ENCODE measurements at places on chromosomes 1 and 21.
A peak's percentile ranks its signal among the peaks of the same experiment; 100 is the strongest.

- DNase-seq: no peak
Observed at GRCh38 chr1:11406845-11407244, 72.1 kb upstream of the DISP3 start.

DNA sequence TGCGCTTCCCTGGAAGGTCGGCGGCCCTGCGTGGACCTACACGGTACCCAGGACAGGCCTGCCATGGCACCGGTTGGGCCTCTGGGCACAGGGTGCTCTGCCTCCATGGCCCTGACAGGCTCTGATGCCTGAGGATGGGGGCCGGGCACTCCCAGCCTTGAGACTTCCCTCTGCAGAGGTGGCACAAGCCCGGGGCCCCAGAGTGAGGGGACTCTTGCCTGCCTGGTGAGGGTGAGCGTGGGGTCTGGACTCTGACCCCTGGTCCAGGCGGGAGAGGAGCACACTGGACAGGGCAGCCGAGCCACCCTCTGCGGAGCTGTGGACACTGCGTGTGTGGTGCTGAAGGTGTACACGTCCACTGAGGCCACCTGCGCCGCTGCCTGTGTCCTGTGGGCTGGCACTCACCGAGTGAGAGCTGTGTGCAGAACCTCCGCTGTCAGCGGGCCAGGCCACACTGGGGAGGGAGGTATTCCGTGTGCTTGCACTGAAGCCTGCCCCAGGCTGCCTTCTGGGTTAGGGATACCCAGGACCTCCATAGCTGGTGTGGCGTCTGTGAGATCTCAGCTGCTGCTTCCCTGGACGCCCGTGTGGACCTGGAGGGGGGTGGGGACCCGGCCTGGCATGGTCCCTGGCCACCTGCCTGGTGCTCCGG lies 10.4 kb downstream of the SKI start:
- DNase-seq: no peak

- no peak for DNase-seq
Observed at GRCh38 chr1:198259333-198260074, 102.7 kb downstream of the NEK7 start.

DNA sequence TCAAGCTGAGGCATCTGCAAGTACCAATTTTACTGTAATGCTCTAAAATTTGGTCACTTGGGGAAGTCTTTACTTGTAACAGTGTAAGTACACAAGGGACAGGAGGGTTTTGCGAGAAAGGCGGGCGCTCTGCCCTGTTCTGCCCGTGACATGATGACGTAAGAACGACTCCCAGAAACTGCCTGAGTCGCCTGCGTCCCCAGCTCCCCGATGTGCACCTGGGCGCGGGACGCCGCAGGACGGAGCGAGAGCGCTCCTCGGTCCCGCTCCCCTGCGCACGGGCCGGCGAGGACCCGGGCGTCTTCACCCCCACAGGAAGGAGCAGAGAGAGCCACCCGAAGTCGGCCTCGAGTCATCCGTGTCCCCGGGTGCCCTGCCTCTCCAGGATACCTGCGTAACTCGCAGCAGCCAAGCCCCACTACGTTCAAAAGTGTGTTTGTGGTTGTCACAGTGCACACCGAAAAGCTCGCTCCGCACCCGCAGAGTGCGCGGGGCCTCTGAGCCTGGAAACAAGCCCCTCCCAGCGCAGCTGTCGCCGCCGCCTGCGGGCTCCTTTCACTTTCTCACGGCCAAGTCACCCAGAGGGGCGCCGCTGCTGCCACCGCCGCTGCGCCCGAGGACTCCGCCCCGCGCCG lies 3.3 kb upstream of the ZBTB18 start:
- DNase-seq: no peak

GRCh38 chr1:7278045-7278444 lies 492.8 kb downstream of the CAMTA1 start:
- no peak for DNase-seq

DNA sequence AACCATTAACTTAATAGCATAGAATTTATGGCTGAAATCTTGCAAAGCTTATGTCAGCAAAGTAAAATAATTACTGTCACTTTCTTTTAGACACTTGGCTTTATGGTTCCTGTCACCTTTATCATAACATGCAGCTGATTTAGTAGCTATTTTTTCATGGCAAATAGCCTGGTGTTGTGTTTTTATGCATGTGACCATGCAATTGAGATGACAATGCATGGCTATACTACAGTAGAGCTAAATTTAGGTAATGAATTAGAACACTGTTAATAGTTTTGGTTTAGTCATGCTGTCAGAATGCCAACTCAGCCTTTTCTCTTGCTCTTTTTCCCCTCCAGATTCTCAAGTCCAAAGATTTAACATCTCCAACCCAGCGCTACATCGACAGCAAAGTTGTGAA lies 88.6 kb downstream of the TGFB2 start:
- DNase-seq: no peak

DNA sequence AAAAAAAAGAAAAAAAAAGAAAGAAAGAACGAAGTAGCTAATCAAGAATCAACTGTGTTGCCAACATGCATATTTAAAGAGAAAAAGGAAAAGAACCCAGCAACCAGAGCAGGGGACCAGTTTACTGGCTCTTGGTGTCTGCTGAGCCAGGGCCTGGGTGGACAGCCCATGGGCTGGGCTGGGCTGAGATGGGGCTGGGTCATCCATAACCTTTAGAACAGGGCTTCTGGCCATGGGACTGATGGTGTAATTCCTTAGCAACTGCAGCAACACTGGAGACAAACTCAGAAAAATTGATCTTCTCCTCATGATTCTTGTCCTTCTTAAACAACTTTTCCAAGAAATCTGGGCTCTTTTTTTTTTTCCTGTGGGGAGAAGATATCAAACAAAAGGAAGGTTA lies 10.5 kb downstream of the S100A7A start:
- no peak for DNase-seq

- no peak for DNase-seq
Observed at GRCh38 chr21:39610703-39611102, 2.0 kb upstream of the B3GALT5 start.

DNA sequence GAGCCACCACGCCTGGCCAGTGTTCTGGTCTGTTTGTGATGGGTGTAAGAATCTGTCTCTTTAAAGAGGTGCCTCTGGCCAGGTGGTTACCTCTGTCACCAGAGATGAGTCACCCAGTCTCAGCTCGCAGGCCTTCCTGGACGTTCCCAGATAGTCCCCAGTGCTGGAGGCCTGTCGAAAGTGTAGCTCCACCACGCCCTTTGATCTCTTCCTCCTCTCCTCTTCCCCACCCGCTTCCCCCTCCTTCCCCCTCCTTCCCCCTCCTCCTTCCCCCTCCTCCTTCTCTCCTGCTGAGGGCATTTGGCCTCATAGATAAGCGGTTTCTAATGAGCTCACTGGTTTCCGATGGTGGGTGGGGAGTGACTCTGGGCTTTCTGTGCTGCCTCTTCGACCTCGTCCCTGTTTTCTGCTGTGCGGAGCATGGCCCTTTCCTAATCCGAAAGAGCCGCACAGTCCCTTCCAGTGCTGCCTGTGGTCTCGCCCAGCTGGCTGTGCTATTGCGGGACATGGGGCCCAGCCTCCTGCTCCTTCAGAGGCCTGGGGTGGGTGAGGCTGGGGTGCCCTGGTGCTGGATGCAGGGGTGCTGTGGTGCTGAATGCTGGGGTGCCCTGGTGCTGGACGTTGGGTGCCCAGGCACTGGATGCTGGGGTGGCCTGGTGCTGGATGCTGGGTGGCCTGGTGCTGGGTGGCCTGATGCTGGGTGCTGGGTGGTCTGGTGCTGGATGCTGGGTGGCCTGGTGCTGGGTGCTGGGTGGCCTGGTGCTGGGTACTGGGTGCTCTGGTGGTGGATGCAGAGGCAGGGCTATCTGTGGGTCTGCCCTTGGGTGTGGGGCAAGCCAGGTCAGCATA lies 19.2 kb downstream of the AGPAT3 start:
- DNase-seq: no peak

DNA sequence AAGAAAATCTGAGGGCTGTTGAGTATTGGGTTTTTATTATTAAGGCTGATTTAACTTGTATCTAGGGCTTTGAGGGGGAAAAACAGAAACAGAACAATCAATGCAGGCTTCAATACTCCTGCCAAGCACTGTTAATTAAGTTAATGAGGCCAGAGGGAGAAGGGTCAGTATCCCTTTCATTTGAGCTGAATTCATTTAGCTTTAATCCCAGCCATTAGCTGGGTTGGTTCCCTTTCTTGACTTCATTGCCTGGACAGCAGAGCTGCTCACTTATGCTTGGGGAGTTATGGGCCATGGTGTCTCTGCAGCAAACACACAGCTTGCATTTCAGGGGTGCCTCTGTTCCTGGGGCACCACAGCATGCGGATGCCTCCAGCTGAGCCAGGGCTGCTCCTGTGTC lies 16.3 kb downstream of the TLR5 start:
- no peak for DNase-seq

GRCh38 chr1:90579212-90579802 lies 137.8 kb downstream of the BARHL2 start:
- DNase-seq: no peak

- DNase-seq: no peak
Observed at GRCh38 chr1:69952676-69953075, 252.7 kb downstream of the LRRC40 start.

- no peak for DNase-seq
Observed at GRCh38 chr1:99146129-99146848, 118.0 kb upstream of the PLPPR4 start.

GRCh38 chr1:155334962-155335361 lies 14.3 kb downstream of the RUSC1 start:
- DNase-seq: no peak

GRCh38 chr1:161962091-161962887 lies 61.4 kb downstream of the OLFML2B start:
- no peak for DNase-seq

DNA sequence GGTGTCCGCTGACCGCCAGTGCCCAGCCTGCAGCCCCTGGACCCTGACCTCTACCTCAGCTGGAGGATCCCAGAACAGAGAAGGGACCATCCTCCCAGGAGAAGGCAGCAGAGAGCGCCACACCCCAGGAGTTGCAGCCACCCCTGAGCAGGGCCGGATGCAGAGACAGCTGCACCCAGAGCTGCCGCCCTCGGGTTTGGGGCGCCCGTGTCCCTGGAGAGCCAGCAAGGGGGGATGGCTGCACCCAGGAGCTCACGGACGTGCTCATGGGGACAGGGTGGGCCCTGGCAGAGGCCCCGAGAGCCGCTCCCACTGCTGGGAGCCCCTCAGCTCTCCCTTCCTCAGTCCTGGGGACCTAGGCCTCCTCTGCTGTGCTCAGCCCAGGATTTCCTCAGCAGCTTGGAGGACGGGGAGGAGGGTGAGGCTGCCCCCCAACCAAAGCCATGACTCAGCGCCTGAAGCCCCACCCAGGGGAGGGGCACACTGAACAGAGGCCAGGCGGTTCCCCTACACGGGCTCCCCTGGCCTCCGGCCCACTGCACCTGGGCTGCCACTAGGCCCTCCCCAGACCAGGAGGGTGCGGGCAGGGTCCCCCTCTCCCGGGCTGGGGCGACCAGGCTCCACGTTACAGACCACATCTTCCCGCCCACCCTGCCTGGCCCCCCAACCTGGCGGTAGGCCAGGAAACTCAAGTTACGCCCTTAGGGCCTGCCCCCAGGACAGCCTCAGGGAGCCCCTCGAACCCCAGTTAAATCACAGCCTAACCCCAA lies 2.2 kb downstream of the ACAP3 start:
- DNase-seq: no peak

- DNase-seq: no peak
Observed at GRCh38 chr1:55038552-55038838, 853 bp upstream of the PCSK9 start.

- no peak for DNase-seq
Observed at GRCh38 chr1:174206148-174206836, 47.0 kb downstream of the RABGAP1L start.

DNA sequence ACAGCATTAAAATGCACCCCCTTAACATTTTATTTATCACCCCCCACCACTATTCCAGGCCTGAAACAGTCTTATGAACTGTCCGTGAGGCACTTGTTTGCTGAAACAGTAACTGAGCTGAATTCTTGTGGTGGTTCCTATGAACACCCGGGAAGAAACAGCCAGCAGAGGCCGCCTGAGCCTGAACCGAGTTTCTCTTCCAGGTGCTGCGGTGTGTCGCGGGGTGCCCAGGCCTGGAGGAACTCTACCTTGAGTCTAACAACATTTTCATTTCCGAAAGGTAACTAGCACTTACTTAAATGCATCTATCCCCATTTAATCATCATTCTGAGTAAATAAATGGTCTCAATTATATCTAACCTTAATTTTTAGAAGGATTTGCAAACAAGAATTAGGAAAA lies 66.8 kb downstream of the TBCE start:
- DNase-seq: no peak

DNA sequence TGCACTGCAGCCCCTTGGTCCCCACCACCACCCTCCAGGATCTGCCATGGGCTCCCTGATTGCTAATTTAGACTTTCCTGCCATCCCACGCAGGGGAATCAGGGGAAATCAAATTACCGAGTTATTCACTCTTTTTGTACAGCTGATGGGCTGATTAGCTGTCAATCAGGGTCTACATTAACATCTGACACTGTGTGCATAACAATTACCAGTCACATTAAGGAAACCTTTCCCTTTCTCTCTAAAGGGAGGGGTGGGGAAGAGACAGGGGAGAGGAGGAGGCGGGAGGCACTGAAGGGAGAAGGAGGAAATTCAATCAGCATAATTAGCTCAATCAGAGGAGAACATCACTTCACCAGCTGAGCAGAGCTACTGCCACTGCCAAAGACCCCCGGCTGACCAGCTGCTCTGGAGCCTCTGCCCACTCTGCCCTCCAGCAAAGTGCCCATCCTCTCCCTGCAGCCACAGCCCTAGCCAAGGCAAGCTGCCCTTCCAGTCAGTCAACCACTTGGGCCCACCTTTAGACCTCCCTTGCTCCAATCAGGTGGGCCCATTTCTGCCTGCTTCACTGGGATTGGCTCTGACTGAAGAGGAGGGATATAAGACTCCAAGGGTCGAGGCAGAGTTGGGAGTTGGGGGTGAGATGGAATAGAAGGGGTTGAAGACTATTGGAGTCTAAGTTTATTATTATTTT lies 199.3 kb upstream of the ZC3H12A start:
- no peak for DNase-seq

DNA sequence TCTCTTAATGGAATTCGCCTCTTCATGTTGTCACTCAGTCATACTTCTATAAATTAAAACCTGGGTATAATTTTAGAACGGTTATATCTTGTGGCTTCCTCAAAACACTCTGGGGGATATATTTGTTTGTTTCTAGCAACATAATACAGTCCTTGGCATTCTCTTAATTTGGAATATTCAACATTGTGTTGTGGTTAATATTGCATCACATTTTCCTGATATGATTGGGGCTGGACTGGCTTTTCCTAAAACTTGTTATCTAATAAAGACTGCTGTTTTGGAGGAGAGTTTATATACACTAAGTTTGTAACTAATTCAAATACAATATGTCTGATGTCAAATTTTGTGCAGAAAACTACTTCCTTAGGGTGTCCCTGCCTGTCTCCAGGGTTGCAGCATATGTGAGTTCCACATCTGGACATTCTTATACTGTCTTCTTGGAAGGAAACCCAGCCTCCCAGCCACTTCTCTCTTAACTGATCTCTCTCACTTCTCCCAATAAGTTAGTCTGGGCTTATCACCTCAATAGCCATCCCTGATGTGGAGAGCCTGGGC lies 892.6 kb downstream of the MRPL39 start:
- no peak for DNase-seq

GRCh38 chr1:232143315-232143886 lies 486.5 kb downstream of the SIPA1L2 start:
- DNase-seq: peak; percentile 61

GRCh38 chr1:219621047-219621786 lies 8.3 kb upstream of the ZC3H11B start:
- DNase-seq: peak; percentile 8

- DNase-seq: no peak
Observed at GRCh38 chr1:65668368-65668767, 124.3 kb upstream of the PDE4B start.

Data from NCI-H524 treated with DMSO at 0.1 percent for 48 hours (cell line).